ENCODE measurements at places on chromosomes 5 and 9.

DNA sequence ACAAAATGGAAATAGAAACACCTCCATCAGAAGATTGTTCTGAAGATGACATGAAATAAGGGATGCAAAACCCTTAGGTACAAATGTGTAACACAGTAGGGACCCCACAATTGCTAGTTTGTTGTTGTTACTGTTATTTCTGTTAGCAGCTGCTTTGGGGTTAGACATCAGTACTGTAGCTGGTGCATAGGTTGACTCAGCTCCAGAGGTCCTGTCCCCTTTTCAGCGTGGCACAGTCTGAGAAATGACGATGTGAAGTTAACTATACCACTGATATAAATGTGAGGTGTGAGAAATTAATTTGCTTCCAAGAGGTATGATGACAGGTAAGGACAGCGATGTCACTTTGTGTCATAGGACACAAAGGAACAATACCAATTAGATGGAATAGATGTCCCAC is 384.6 kb upstream of the KLF4 start:
- no peak for DNase-seq

- DNase-seq: no peak
Observed at GRCh38 chr5:2282034-2282690, 399.4 kb upstream of the IRX4 start.

GRCh38 chr5:135138116-135138850 is 104.3 kb upstream of the PITX1 start:
- DNase-seq: no peak

GRCh38 chr9:136857166-136857565 is 5.0 kb downstream of the MAMDC4 start:
- no peak for DNase-seq

DNA sequence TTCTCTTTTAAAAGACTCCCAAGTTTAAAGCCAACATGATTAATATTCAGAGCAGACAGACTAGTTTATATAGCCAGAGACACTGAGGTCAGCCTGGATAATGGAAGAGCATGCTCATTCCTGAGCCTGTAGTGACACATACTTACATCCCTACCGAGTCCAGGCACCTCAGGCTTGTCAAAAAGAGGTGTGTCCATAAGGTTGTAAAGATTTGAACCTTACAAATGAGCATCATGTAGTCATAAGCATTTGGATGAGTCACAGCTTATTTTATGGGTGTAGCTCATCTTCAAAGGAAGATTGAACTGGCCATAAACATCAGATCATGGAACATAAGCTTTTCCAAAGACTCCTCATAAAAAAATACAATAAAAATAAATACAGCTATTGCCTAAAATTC is 333.5 kb downstream of the EFNA5 start:
- DNase-seq: peak; percentile 36

GRCh38 chr5:179312557-179313235 is 32.6 kb downstream of the ADAMTS2 start:
- no peak for DNase-seq

DNA sequence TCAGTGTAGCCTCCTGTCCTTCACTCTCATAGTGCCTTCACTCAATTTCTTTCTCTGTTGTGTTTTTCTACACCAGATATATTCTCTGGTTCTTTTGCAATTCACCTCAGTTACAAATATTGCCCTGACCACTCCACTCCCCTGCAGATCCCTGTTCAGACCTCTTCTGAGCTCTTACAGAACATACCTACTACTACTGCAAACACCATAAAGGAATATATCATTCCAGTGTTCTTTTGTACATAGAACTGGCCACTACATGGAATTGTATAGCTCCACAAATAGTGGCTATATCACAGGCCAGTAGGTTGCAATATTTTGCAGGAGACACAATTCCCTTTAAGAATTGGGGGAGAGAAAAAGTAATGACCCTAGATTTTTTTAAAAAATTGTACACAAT is 21.0 kb downstream of the ALDH1A1 start:
- no peak for DNase-seq
